ENCODE measurements at places on chromosomes 5 and 9.

DNA sequence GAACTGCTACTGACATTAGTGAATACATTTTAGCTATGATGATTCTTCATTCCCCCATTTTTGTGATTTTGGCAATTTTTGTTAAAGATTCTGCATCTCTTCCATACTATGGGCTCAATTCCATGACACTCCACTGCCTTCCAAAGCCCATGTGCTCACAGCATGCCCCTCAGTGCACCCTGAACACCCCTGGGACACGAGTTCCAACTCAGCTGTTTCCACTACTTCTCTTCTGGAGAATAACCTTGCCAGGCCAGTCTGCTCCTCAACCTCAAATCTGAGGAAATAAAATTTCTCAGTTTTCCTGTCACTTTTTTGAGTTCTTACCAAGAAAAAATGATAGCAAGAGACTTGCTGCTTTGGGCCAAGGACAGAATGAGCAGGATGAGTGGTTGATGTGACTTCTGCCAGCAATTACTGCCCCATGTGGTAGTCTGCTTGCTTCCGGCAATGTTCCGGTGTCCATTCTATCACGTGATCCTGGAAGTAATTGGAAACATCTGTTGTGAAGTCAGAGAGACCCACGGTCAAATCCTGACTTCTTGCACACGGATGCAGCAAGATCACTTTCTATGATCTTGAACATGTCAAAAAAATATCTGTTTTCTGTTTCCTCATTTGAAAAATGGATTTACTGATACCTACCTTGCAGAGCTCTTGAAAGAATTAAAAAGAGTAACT lies 58.3 kb downstream of the EGFLAM start:
- no peak for DNase-seq

GRCh38 chr9:89471390-89471789 lies 26.5 kb downstream of the SEMA4D start:
- no peak for DNase-seq

DNA sequence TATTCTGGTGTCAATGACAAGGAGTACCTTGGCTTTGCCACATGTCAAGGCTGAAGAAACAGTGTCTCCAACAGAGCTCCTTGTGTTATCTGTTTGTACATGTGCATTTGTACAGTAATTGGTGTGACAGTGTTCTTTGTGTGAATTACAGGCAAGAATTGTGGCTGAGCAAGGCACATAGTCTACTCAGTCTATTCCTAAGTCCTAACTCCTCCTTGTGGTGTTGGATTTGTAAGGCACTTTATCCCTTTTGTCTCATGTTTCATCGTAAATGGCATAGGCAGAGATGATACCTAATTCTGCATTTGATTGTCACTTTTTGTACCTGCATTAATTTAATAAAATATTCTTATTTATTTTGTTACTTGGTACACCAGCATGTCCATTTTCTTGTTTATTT lies 19.8 kb downstream of the CD274 start:
- no peak for DNase-seq

- DNase-seq, result no peak
These were observed 339.3 kb downstream of the SLIT3 start for GRCh38 chr5:168961681-168962080.

Data from stimulated activated CD8-positive, alpha-beta memory T cell treated with anti-CD3 and anti-CD28 coated beads, Interleukin-2, amount 100 ng/mL, for 1 hour (primary cell).